CD4-positive, alpha-beta T cell treated with Interleukin-21 for 1 hour (primary cell): ENCODE measurements at places on chromosomes 6 and 20.

DNA sequence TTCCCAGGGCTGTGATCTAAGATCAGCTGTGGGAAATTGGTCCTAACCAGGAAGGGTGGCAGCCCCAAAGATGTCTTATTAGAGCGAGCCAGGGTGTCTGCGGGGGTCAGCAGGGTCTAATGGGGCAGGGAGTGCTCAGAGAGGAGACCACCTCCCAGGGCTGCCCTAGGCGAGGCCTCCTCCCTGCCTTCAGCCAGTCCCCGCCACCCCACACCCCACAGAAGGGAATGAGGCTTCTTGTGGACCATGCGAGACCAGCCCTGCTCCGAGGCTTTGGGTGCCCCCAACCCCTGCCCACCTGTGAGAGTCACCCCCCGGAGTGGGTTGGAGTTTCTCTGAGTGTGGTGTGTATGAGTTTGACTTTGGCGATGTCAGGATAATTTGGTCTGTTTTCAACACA is 37.8 kb downstream of the SYNJ2 start:
- DNase-seq: no peak

GRCh38 chr6:169175360-169175887 is 78.2 kb downstream of the THBS2 start:
- DNase-seq: no peak

DNA sequence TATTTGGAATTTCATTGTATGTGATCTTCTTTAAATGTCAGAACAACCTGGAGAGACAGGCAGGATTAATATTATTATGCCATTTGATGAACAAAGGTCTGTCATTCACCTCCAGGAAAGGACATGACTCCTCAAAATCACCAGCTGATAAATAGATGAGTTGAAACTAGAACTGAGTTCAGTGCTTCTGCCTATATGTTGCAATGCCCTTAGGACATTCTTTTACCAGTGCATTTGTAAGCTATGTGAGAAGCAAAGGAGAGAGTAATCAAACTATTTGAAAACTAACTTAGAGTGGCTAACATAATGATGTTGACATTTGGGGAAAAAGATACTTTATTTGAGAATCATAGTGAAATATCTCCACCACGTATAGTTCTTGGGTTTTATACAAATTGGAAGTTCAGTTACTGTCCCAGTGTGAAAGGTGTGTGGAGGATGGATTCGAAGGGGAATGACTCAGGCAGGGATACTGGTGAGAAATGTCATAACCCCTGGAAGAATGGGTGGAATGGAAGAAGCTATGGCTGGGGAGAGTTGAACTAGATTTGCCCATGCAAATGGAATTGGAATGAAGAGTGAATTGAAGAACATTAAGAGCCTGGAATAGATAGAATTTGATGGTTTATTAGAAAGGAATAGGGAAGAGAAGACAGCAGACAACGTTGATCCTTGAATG is 21.5 kb downstream of the PKIB start:
- no peak for DNase-seq

DNA sequence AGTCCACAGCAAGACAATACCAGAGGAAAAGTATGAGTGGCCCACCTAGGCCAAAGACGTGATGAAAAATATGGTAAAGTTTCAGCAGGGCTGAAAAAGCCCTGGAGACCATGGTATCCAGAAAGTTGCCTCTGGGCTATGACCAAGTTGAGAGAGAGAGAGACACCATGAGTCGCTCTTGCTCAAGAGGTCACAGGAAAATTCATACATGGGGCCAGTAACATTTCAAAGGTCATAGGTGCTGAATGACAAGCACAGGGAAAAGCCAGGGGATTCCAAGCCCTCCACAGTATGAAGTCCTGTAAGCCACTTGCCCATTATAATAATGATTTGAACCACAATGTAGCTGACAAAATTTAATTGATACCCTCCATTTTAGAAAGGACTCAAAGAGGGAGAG is 657.7 kb upstream of the CITED2 start:
- no peak for DNase-seq

DNA sequence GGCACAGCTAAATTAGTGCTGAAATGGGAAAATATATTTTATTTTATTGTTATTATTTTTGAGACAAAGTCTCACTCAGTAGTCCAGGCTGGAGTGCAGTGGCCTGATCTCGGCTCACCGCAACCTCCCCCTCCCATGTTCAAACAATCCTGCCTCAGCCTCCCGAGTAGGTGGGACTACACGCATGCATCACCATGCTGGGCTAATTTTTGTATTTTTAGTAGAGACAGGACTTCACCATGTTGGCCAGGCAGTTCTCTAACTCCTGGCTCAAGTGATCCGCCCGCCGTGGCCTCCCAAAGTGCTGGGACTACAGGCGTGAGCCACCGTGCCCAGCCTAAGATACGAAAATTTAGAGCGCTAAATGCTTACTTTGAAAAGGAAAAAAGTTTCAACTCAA is 4.8 kb downstream of the RAB23 start:
- DNase-seq: no peak

DNA sequence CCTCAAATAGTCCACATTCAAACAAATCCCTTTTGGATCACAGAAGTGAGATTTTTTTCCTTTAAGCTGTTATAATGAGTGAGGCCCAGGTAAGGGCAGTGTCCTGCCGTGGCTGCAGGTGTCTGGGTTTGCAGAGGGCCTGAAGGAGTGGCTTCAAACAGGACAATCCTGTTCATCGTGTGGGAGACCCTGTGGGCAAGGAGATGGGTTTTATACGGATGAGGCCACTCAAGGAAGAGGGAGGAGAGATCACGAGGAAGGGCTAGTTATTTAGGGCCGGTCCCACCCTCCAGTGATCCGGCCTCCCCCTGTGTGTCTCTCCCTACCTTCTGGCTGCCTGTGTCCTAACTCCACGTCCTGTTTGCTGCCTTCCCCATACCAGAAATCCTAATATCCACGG is 33.8 kb downstream of the PPP1R14C start:
- no peak for DNase-seq

DNA sequence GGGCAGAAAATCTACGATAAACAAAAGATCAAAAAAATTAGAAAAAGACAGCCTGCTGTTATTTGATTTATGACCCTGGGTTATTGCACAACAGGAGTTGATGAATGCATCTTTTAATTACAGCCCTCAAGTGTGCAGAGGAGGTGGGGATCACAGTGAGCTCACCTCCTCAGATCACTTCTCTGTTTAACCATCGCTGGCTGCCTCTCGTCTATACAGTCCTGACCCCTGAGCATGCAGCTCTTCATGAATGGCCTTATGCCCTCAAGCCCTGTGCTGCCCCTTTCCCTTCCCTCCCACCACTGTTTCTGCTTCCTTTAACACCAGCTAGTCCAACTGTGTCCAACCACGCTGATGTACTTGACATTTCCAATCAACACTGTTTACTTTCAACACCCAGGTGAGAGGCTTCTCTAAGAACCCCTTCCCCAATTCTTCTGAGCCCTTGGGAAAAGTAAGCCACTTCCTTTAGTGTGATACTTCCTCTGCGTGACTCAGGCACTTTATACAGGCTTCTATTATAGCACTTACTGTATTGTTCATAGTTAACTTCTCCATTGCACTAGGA is 60.6 kb upstream of the RIPOR2 start:
- DNase-seq: no peak

DNA sequence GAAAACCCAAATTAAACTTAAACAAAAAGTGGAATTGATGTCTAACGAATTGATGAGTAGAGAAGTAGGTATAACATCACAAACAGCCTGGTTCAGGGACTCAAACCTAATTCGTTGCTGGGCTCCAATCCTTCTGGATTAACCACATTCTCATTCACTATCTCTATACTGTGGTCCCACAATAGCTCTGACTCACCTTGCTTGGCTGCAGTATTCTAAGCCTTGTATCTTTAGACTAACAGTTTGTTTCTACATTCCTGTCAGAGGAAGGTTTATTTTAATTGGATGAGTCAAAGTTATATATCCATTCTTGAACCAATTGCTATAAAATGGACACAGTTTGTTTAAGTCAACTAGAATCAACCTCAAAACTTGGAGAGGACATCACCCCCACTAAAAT is 530.5 kb upstream of the PTCHD4 start:
- DNase-seq: no peak

DNA sequence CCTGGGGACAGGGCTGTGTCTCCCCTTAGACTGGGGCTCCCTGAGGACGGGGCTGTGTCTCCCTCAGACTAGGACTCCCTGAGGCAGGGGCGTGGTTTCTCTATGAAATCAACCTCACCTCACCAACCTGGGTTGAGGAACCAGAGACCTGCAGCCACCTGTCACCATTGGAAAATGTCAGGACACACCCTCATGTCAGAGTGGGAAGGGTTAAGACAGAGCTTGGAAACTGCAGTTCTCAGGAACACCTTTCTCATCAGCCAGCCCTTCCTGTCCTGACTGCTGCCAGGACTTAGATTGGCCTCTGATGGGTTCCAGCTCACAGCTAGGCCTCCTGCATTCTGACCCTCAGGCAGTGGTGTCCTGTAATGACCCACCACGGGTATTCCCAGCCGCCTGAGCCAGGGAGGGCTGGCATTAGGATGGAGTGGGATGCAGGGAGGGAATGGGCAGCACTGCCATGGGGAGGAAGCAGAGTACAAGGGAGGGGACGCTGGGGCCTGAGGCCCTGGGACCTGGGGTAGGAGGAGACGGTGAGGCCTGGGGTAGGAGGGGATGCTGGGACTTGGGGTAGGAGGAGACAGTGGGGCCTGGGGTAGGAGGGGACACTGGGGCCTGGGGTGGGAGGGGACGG is 76.3 kb downstream of the MRPL14 start:
- DNase-seq: no peak

GRCh38 chr6:149855040-149855654 is 9.0 kb downstream of the LRP11 start:
- no peak for DNase-seq

GRCh38 chr6:154476494-154476893 is 34.0 kb downstream of the CNKSR3 start:
- no peak for DNase-seq

DNA sequence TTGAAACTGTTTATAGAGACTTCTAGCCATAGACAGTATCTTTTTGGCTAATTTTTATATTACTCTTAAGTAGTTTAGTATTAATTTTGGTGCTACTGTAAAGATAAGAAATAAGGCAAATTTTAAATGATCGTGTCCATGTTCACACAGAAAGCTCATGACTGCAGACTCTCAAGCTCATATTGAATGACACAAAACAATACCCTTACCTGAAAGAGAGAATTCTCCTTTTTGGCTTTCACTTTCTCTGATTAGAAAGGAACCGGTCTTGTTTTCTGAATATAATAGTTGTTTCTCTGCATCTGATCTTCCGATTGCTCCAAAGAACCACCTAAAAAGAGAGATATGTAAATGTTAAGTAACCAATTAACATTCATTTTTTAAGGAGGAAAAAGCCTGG is 57.0 kb downstream of the FRK start:
- no peak for DNase-seq

GRCh38 chr20:57567471-57568079 is 6.7 kb downstream of the PCK1 start:
- no peak for DNase-seq

DNA sequence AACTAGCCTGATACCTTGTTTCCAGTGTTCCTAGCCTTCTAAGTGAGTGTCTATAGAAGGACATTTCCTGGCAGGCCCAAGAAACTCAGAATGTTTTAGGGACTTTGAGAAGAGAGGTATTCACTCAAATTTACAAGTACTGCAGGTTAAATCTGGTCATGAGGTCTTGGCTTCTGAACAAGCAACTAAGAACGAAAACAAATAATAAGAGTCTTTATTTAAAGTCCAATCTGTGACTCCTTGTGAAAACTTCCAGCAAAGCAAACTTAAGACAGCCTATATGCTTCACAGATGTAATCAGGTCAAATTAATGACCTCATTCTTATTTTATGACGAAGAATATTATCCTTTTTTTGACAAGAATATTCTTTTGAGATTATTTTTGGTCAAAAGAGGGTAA is 79.4 kb upstream of the PRSS16 start:
- no peak for DNase-seq

GRCh38 chr6:152135755-152136448 is 328.4 kb downstream of the ESR1 start:
- no peak for DNase-seq

GRCh38 chr6:13916230-13916944 is 8.4 kb upstream of the RNF182 start:
- no peak for DNase-seq

- DNase-seq: no peak
These were observed 114.0 kb downstream of the RCAN2 start for GRCh38 chr6:46377209-46377608.

- DNase-seq: no peak
These were observed 52.1 kb downstream of the PLAGL1 start for GRCh38 chr6:143955971-143956370.

GRCh38 chr20:40902661-40903060 is 126.0 kb upstream of the TOP1 start:
- DNase-seq: no peak

- DNase-seq: no peak
These were observed 164.3 kb downstream of the BMP7 start for GRCh38 chr20:57102160-57102559.

GRCh38 chr6:124027392-124027791 is 223.7 kb downstream of the NKAIN2 start:
- DNase-seq: no peak

DNA sequence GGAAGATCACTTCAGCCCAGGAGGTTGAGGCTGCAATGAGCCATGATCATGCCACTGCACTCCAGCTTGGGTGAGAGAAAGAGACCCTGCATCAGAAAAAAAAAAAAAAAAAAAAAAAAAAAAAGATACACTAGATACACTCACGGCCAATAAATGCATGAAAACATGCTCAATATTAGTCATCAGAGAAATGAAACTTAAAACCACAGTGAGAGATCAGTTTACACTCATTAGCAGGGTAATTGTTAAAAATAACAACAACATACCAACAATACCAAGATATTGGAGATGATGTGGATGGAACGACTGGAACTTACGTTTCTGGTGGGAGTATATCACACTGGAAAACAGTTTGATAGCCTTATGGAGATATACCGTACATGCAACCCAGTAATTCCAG is 29.9 kb downstream of the HS3ST5 start:
- no peak for DNase-seq

GRCh38 chr6:110761371-110761770 is 53.9 kb downstream of the CDK19 start:
- DNase-seq: no peak

DNA sequence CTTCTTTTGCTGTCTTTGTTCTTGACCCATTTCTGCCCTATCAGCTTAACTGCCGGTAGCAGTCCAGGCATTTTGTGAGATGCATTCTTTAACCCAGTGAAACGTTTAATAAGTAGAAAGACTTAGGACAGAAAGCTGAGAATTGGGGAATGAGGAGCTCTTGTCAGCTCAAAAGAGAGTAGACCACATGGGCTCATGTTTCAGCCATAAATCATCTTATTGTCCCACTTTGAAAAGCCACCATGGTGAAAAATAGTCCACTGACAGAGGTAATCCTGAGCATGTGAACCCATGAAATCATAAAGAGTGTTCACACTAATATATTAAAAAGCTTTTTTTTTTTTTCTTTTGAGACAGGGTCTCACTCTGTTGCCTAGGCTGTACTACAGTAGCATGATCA is 16.3 kb downstream of the ORC3 start:
- DNase-seq: no peak

GRCh38 chr20:60258255-60258863 is 300.1 kb downstream of the CDH26 start:
- no peak for DNase-seq

GRCh38 chr20:58073945-58074856 is 154.3 kb downstream of the ANKRD60 start:
- no peak for DNase-seq
